ENCODE measurements at places on chromosomes 11 and 22.

DNA sequence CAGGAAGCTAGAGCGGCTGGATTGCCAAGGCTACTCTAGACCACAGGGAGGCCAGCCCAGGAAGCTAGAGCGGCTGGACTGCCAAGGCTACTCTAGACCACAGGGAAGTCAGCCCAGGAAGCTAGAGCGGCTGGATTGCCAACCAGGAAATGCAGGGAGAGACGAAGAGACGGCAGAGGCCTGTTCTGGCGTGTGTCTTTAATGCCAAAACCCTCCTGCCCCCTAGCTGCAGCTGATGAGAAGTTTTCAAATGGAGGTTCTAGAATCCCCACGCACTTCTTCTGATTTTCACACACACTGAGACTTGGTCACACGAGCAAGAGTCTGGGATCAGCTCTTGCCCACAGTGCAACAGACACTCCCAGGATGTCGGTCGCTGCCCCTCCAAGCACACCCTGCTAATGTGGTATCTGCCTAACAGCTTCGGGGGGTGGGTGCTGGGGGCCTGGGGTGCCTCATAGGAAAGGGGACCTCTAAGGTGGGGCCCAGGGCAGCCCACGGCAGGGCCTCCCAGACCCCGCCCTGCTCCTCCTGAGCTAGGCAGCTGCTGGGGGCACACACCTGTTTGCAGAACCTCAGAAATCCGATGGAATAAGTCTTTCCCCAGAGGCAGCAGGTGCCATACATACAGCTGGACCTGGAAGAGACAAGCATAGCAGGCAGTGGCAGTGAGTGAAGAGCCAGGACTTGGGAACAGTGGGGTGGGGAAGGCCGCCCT, 28.5 kb downstream of the MAFF start:
- peak; percentile 25 for DNase-seq

DNA sequence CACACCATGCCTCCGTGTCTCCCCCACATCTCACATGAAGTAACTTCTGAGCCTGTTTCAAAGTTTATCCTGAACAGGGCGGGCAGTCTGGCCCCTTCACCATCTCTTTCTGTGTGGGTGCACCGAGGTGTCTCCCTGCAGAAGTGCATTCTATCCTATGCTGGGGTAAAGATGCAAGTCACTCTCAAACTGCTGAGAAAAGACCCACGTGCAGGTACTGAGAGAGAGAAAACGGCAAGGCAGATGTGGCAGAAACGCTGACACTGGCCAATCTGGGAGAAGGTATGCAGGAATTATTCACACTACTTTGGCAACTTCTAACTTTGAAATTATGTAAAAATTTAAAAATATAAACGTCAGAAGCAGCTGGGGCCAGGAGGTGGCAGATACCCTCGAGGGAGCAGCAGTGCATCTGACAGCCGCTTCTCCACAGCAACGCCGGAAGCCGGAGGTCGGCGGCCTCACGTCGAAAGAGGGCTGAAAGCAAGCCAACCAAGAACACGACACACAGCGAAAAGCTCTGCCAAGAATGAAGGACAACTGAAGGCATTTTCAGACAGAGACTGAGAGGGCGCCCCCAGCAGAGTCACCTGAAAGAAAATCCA, 34.2 kb upstream of the MOB2 start:
- DNase-seq, result no peak

DNA sequence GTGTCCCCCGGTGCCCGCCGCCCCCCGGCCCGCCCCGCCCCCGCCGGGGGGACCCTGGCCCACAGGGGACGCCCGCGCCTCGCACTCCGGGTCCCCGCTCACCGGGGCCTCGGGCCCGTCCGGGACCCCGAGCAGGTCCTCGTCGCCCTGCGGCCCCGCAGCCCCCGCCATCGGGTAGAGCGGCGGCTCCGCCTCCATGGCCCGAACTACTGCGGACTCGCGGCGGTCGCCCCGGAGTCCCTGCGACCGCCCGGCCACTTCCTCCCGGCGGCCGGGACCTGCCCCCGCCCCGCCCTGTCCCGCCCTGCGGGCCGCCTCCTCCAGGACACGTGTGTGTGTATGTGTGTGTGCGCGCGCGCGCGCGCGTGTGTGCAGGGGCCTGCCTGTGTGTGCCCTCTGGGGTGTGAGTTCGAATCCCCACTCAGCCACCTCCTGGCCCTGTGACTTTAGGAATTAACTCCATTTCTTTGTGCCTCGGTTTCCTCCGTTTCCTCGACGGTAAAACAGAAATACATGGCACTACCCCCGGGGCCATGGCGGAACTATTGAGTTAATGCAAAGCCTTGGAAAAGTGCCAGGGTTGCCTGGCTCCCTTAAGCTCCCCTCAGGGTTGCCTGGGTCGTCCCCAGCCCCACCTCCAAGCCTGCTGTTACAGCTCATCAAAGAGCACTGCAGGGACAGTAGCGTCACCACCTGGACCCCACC, at the start of gene UNC93B1:
Gene UNC93B1 (minus strand): TSS at position 252 of the 705 bp plus-strand sequence. CDS start 54 bp downstream, at position 198.
- peak; percentile 70 for DNase-seq

DNA sequence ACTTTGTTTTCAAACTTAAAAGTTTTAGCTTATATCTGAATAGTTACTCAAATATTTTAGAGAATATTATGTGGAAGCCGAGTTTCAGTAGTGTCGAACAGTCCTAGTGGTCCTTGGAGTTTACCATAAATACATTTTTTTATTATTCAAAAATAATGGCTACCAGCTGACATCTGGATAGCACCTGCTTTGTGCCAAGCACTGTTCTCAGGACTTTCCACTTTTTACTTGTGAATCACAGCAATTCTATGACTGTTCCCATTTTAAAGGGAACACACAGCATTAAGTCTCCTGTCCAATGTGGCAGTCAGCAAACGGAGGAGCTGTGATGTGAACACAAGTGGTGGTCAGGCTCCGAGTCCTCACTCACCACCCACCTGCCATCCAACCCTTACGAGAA, 4.0 kb upstream of the SCGB2A1 start:
- no peak for DNase-seq

GRCh38 chr22:38286915-38287669, 14.3 kb upstream of the TMEM184B start:
- DNase-seq, result no peak

DNA sequence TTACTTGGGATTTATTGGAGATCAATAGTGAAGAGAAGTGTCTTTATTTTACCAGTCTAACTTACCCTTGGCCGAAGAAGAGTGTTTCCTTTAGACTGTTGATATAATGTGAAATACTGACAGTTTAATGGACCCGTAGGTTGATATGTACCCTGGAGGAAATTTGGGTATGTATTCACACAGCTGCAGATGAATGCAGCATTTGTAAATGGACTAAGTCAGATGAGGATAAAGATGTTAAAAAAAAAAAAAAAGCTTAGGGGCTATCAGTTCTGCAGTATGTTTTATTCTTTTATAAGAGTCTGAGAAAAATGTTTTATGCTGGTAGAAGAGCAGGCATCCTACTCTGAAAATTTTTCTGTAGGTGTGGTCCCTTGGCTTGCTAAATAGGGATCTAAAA, 2.7 kb downstream of the REXO2 start:
- no peak for DNase-seq

Measured in kidney glomerular epithelial cell (primary cell).